ENCODE measurements at places on chromosomes 12 and 14. TPM values are rescaled to one million over a fixed set of nuclear protein-coding genes. Genes with fewer than 3 reads are reported as not detected.

Gene AJUBA
- total RNA-seq, result 91.7 TPM

Gene ACSS3
- 7.7 TPM for total RNA-seq

Gene PRH2
- not detected for total RNA-seq

Gene DNAJC22
- 2.1 TPM for total RNA-seq

Gene BIN2
- not detected for total RNA-seq

Gene REM2
- not detected for total RNA-seq

Gene ITFG2
- total RNA-seq, result 31.7 TPM

Gene MYH6
- total RNA-seq, result not detected

Gene MFAP5
- 0.86 TPM for total RNA-seq

Gene KHNYN
- 68.7 TPM for total RNA-seq

Gene MON2
- total RNA-seq, result 62.0 TPM

Gene SLC6A15
- total RNA-seq, result 10.2 TPM

Gene RNASE1
- total RNA-seq, result 0.43 TPM

Gene B4GALNT1
- 5.3 TPM for total RNA-seq

Gene GPR84
- not detected for total RNA-seq

Measured in placental pericyte (primary cell).